ENCODE measurements at places on chromosomes 2 and 18. TPM values are rescaled to one million over a fixed set of nuclear protein-coding genes. Genes with fewer than 3 reads are reported as not detected.
A peak's percentile ranks its signal among the peaks of the same experiment; 100 is the strongest.

DNA sequence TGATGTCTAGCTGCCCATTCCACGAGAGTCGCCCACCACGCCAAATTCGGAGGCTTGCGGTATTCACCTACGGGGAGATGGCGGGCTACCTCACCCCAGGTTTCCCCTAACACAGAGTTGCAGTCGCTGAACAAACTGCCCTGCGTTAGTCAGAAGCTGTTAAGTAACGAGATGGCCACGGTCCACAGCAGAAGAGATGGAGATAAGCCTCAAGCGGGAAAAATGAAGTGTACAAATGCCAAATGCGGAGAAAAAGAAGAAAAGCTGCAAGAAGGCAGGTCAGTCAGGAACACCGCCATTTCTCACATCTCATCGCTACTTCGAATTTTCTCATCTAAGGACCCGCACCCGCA is 425 bp downstream of the ASB3 start:
- H3K27me3 ChIP-seq = no peaks in the 10 kb centered on the region
- H3K4me3 ChIP-seq = peak overlapping the region; percentile 100
- no peak for DNase-seq
- peaks cover 10% of the 10 kb centered on the region for H3K36me3 ChIP-seq

The DBI gene
- 39.3 TPM for total RNA-seq

DNA sequence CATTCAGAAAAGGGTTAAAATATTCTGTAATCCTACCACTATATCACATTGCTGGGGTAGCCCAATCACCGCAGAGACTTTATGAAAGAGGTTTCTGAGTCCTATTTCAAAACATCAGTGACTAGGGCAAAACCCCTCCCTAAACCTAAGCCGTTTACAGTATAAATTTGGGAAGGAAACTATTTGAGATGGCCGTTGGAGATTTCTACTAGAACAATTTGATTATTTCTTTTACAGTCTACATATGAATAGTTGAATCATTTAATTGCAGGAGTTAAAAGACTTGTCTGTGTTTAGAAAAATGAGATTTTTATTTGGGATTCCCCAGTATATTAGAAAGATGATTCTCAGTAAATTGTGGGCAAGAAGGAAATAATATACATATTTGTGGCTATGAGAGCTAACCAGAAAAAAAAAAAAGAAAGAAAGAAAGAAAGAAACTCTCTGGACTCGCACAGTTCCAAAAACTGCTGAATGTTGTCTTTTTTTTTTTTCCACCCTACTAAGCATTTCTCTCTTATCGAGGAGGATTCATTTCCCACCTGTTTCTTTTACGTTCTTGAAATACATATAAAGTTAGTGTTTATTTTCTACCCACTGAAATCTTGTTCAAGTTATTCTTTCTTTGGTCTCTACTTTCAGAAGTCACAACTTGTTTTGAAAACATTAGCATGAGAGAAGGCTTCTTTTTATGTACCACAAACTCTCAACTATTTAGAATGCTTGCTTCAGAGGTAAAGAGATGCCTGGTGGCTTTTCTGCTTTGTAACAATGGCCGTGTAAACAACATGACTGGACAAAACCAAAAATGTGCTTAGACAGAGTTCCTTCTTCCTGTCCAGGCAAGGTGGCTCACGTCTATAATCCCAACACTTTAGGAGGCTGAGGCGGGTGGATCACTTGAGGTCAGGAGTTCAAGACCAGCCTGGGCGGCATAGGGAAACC is 65.9 kb downstream of the BCL2 start:
- peak overlapping the region; percentile 83 for H3K27ac ChIP-seq
- no peaks in the 10 kb centered on the region for H3K27me3 ChIP-seq
- no peak for DNase-seq
- H3K4me1 ChIP-seq = peaks cover 51% of the 10 kb centered on the region
- H3K4me3 ChIP-seq = peak overlapping the region; percentile 74

- DNase-seq = no peak
- no peaks in the 10 kb centered on the region for H3K27me3 ChIP-seq
- no peak overlapping the region for H3K27ac ChIP-seq
- no peaks in the 10 kb centered on the region for H3K36me3 ChIP-seq
- no peaks in the 10 kb centered on the region for H3K4me1 ChIP-seq
Measured at GRCh38 chr2:56476509-56477071, 292.8 kb downstream of the CCDC85A start.

DNA sequence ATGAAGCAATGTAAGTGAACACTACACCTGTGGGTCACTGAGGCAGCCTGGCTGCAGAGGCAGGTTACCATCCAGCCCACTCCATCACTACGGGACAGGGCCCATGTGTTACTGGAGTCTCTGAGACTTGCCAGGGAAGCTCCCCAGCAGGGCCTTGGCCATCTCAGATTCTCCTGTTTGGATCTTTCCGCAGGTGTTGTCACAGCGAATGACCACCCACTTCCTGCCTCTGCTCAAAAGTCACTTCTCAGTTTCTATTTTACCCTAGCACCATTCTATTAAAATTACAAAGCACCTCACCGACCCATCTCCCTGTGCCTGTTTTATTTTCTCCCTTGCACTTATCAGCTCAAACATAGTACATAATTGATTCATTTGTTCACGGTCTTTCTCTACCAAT is 34.5 kb upstream of the L3MBTL4 start:
- no peaks in the 10 kb centered on the region for H3K4me1 ChIP-seq
- DNase-seq = no peak
- no peaks in the 10 kb centered on the region for H3K36me3 ChIP-seq
- no peak overlapping the region for H3K4me3 ChIP-seq
- no peaks in the 10 kb centered on the region for H3K27me3 ChIP-seq

DNA sequence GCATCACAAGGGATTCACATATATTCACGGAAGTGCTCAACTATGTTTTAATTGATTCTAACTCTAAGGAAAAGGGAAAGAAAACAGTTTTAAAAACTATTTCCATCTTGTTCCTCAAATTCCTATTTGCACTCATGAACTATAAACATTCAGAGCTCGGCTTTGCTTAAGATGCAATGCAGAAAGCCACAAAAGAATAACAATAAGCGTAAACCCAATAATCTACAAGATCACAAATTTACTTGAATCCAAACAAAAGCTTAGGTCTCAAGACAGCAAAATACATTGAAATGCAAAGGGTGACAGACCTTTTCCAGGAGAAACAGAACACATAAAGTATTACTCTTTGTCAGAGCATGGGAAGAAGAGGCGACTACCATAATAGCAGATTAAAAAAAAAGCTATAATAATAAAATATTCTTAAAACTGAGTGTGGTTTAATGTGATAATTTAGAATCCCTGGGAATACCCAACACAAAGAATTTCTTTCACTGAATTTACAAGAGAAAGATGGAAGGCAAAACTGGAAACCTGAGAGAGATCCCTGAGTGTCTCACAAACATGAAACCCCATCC is 1094.9 kb downstream of the LRP1B start:
- no peak for DNase-seq
- no peaks in the 10 kb centered on the region for H3K27me3 ChIP-seq
- no peak overlapping the region for H3K27ac ChIP-seq
- no peak overlapping the region for H3K4me3 ChIP-seq
- H3K4me1 ChIP-seq = no peaks in the 10 kb centered on the region

DNA sequence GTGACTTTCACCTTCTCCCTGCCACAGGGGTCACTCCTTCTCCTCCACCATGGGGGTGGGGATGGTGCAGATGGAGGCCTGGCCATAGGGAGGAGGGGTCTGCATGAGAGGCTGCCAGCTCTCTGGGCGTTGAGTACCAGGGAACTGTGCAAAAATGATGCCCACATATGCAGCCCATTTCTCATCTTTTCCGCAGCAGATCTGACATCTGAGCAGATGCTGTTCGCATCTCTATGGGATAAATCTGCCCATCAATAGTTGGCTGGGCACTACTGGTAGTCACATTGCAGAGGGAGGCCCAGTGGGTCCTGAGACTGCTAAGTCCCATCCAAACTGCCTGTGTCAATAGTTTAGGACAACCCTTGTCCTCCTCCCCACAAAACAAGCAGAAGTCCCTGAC is 45.9 kb upstream of the LGALSL start:
- H3K36me3 ChIP-seq = no peaks in the 10 kb centered on the region

DNA sequence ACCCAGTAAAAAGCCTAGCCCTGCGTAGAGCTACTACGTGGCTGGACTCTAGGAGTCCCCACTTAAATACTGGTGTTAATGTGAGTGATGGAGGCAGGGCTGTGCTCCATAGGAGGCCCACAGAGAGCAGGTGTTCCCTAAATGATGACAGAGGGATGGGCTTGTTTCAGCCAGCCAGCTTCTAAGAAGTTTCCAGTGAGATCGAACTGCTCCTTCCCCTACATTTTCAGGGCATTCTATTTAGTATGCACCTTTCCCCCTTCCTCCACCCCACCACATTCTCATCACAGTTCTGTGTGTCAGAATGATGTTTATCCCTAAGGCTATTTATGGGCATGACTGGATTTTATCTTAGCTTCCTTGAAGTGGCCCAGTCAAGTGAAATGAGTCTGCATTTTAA is 213.0 kb downstream of the TRIB2 start:
- H3K27me3 ChIP-seq = no peaks in the 10 kb centered on the region
- no peak overlapping the region for H3K27ac ChIP-seq
- H3K36me3 ChIP-seq = no peaks in the 10 kb centered on the region
- H3K4me3 ChIP-seq = no peak overlapping the region
- H3K4me1 ChIP-seq = peaks cover 23% of the 10 kb centered on the region

The CPO gene
- not detected for total RNA-seq

GRCh38 chr2:43276962-43277391 is 50.6 kb upstream of the ZFP36L2 start:
- peak overlapping the region; percentile 59 for H3K27ac ChIP-seq
- H3K27me3 ChIP-seq = no peaks in the 10 kb centered on the region
- H3K4me1 ChIP-seq = peaks cover 17% of the 10 kb centered on the region
- H3K36me3 ChIP-seq = peaks cover 17% of the 10 kb centered on the region
- no peak overlapping the region for H3K4me3 ChIP-seq

DNA sequence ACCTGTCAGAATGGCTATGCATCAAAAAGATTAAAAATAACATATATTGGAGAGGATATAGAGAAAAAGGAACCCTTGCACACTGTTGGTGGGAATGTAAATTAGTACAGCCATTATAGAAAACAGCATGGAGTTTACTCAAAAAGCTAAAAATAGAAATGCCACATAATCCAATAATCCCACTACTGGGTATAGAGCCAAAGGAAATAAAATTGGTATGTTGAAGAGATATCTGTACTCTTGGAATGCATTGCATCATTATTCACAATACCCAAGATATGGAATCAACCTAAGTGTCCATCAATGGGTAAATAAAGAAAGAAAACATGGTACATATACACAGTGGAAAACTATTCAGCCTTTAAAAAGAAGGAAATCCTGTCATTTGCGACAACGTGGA is 77.2 kb downstream of the C1D start:
- no peaks in the 10 kb centered on the region for H3K36me3 ChIP-seq
- no peaks in the 10 kb centered on the region for H3K4me1 ChIP-seq
- peaks cover 19% of the 10 kb centered on the region for H3K27me3 ChIP-seq

DNA sequence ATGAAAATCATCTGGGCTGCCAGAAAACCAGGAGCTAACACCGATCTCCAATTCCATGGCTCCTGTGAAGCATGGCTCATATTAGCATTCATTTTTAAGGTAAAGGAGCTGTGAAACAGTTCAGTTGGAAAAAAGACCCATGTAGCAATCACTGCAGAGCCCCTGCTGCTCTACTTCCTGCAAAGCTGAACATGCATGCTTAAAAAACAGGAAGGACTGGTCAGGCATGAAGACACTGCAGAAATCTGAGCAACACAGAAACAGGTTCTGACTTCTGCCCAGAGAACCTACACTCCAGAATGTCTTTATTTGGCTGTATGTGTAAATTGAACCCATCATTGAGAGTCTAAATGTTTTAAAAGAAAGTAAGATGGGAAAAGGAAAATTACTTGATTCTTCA is 950.6 kb downstream of the DCDC2C start:
- H3K4me1 ChIP-seq = no peaks in the 10 kb centered on the region
- H3K27me3 ChIP-seq = no peaks in the 10 kb centered on the region
- H3K4me3 ChIP-seq = no peak overlapping the region
- H3K36me3 ChIP-seq = no peaks in the 10 kb centered on the region
- H3K27ac ChIP-seq = no peak overlapping the region

GRCh38 chr18:44626807-44627206 is 53.9 kb upstream of the SETBP1 start:
- peaks cover 12% of the 10 kb centered on the region for H3K27me3 ChIP-seq
- no peak for DNase-seq
- H3K4me3 ChIP-seq = no peak overlapping the region
- peaks cover 2% of the 10 kb centered on the region for H3K4me1 ChIP-seq

DNA sequence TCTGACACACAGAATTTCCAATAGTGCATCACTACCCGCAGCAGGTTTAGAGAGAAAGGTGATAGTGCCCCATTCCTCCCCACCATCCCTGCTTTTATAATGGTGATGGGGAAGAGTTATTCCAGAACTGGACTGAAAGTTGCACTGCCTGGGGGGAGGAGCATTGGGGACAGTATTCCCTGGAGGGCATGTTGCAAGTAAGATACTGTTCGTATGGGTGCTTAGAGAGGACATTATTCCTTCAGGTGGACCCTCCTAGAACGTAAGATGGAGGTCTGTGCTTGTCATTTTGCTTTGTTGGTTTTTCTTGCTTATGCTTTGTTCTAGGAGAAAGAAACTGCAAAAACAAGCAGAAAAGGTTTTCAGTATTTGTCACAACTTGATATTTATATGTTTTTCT is 23.7 kb downstream of the MRPS9 start:
- H3K4me1 ChIP-seq = peaks cover 19% of the 10 kb centered on the region
- H3K4me3 ChIP-seq = no peak overlapping the region
- DNase-seq = no peak
- H3K27ac ChIP-seq = no peak overlapping the region

- H3K4me1 ChIP-seq = peaks cover 50% of the 10 kb centered on the region
- peak overlapping the region; percentile 99 for H3K27ac ChIP-seq
- DNase-seq = no peak
- peak overlapping the region; percentile 89 for H3K4me3 ChIP-seq
- H3K27me3 ChIP-seq = no peaks in the 10 kb centered on the region
Measured at GRCh38 chr2:85853499-85854165, 35.2 kb downstream of the ST3GAL5 start.

The CRYBA2 gene
- not detected for total RNA-seq

The LPIN1 gene
- 99.8 TPM for total RNA-seq

The DSG2 gene
- total RNA-seq = not detected

DNA sequence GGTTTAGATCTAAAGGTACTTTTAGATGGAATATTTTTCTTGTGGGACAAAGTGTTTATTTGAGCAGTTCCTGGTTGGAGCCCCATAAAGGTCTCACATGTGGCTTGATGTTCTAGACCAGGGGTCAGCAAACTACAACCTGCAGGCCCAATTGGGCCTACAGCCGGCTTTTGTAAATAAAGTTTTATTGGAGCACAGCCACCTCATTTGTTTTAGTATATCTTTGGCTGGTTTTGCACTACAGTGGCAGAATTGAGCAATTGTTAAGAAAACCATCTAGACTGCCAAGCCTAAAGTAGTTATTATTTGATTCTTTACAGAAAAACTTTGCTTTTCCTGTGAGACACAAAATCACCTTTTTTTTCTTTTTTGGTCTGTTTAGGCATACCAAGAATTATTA is 41.6 kb downstream of the NDC80 start:
- H3K4me1 ChIP-seq = peaks cover 6% of the 10 kb centered on the region
- no peak for DNase-seq
- H3K27ac ChIP-seq = peak overlapping the region; percentile 6
- no peaks in the 10 kb centered on the region for H3K27me3 ChIP-seq

Data from T-helper 17 cell (primary cell).